Activated T-cell treated with anti-CD3 and anti-CD28 coated beads, Interleukin-2, amount 50 U/mL, for 4 hours (primary cell): ENCODE measurements at places on chromosomes 6 and 20. TPM values are rescaled to one million over a fixed set of nuclear protein-coding genes. Genes with fewer than 3 reads are reported as not detected.

The MEP1A gene
- total RNA-seq = not detected

The RAMACL gene
- 0.15 TPM for total RNA-seq

The LRRC73 gene
- total RNA-seq = 0.16 TPM

- DNase-seq = no peak
Measured at GRCh38 chr6:14784596-14785492, 461.0 kb upstream of the JARID2 start.

DNA sequence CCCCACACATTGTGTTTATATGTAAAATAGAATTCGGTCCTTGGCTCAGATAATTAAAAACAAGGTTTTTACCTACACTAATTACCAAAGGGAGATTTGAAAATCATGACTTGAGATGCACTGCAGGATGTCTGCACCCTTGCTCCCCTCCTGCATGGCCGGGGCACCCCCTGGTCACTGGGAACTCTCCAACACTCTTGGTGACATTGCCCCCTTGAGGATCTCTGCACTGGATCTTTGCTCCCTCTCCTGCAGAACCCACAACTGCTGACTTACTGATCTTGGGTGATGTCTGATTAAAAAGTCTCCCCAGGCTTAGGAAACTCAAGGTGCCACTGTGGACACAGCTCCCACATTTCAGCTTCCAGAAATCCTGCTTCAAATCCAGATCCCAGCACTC lies 17.1 kb upstream of the CSNK2A1 start:
- no peak for DNase-seq

DNA sequence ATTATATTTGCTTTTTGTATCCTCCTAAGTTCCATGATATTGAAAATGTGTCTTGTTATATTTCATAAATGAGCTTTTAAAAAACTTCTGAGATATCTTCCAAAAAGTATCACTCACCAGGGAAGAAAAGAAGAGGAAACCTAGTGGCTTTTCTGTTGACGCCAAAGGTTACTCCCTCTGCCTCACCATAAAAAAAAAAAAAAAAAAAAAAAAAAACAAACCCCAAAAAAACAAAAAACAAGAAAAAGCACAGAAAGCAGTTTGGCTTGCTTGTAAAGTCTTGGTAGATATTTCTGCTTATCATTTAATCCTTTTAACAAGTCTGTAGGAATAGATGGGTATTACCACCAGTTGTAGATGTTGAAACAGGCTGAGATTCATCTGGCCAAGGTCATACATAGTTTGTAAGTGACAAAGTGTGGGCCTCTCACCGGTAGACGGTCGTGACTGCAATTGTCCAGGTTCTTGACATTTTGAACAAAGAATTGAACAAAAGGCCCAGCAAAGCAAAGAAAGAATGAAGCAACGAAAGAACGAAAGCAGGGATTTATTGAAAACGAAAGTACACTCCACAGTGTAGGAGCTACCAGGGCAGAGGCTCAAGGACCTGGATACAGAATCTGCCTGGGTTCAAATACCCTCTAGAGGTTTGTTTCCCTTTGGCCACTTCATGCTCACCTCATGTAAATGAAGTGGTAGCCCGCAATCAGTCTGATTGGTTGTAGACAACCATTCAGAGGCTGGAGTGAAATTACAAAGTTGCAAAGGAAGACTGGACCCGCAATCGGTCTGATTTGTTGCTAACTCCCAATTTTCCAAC lies 11.6 kb upstream of the ELOVL5 start:
- no peak for DNase-seq
